Mesendoderm (in vitro differentiated cells): ENCODE measurements at places on chromosomes 3 and 15.
A peak's percentile ranks its signal among the peaks of the same experiment; 100 is the strongest.

DNA sequence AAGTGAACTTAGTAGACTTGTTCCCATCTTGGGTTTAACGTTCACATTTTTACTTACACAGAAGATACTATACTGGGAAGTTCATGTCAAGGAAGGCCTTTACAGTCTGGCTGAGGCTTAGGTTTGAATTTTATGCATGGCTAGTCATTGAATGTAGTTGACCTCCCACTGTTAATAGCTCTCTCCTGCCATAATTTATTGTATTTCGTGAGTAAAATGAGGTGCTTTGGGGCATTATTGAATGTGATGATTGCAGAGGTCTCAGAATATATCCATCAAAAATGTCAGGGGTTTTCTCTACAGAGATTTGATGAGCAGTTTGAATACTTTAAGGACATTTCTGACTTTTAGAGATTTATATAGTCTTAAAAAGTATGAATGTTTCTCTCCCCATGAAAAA, 356.6 kb upstream of the GRM7 start:
- DNase-seq, result no peak

DNA sequence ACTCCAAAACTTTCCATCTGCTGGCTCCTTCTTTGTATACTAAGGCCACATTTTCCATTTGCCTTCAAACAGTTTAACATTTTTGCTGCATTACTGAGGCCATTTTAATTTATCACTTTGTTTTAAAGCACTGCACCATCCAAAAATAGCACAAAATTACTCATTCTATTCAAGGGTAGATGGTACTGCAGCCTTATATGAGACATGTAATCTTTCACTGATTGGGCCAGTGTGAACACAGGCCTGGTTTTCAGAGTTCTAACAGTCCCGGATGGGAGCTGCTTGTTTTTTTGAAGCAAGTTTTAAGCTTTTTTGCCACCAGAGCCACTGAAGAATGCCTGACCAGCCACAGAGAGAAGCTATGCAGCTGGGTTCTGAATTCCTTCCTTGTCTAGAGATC, 172.3 kb upstream of the TSC22D2 start:
- DNase-seq, result no peak

GRCh38 chr15:95486224-95486623, 844.3 kb upstream of the NR2F2 start:
- DNase-seq, result no peak

DNA sequence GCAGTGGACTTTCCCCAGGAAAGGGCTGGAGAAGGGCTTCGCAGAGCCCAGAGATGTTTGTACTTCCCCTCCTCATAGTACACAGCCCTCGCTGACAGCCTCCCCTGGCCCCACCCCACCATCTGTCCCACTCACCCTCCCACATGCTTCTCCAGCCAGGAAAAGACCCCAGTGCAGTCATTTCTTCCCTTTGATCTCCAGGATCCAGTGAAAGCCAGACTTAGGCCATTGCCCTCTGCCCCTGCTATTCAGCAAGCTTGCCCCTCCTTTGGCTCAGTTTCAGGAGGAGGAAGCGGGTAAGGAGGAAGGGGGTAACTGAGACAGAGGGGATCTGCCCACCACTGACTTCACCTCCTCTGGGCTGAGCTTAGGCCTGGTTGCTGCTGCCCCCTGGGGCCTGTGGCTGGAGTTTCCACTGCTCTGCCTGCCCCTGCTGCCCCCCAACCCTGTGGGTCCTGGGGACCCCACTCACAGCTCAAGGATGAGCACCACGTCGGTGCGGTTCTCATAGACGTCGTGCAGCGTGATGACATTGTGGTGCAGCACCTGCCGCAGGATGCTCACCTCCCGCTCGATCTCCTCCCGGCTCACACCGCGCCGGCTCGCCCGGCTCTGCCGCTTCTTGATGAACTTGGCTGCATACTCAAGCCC, 63.1 kb downstream of the DAPK2 start:
- DNase-seq, result peak; percentile 19

GRCh38 chr3:150775001-150775599, 12.1 kb upstream of the SIAH2 start:
- DNase-seq, result no peak

DNA sequence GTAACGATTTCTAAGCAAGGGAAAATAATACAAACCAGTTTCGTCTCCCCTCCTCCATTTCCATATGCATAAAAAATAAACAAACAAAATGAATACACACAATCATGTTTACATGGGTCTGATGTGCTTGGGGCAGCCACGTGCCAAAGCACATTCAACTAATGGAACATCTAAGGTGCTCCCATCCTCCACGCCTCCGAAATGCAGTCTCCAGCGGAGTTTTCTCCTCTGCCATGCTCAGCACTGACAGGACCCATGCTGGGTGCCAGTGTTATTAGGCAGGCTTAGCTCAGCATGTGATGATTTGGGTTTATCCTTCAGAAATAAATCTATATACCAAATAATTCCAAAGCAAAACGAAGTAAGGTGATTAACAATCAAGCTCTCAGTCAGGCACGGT, 337.3 kb upstream of the ATP10A start:
- DNase-seq, result no peak

DNA sequence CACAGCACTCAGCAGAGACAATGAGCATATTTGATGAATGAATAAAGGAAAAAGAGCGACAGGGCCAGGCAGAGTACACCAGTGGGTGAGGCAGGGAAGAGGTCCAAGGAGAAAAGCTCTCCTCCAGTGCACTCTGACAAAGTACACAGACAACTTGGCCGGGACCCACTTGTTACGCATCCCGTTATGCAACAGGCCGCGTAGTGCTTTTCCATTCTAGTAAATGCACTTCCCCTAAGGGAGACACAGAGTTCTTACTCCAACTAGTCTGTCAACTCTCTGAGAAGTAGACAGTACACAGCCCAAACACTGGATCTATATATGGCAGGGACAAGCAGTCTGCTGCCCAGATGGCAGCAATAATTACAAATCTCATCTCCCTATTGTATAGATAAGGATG, 18.5 kb downstream of the LARP6 start:
- DNase-seq, result no peak

- DNase-seq, result peak; percentile 85
These were observed 510 bp downstream of the ARL14 start for GRCh38 chr3:160677459-160677881.

- peak; percentile 62 for DNase-seq
These were observed 855.3 kb downstream of the MCTP2 start for GRCh38 chr15:95086531-95087252.

DNA sequence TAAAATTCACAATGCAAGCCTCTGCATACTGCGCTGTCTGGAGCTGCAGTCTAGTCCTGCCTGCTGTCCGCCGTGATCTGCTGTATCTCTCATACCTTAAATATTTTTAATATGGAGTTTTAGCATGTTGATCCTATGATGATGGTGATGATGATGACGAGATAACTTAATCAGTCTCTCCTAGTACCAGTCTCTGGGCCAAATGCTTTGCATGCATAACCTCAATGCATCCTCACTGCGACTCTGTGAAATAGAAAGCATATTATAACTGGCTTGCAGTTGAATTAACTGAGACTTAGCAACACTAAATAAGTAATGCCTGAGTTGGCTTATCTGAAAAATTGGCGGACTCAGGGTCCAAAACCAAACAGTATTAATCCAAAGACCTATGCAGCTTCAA, 38.4 kb upstream of the BCHE start:
- DNase-seq, result no peak

DNA sequence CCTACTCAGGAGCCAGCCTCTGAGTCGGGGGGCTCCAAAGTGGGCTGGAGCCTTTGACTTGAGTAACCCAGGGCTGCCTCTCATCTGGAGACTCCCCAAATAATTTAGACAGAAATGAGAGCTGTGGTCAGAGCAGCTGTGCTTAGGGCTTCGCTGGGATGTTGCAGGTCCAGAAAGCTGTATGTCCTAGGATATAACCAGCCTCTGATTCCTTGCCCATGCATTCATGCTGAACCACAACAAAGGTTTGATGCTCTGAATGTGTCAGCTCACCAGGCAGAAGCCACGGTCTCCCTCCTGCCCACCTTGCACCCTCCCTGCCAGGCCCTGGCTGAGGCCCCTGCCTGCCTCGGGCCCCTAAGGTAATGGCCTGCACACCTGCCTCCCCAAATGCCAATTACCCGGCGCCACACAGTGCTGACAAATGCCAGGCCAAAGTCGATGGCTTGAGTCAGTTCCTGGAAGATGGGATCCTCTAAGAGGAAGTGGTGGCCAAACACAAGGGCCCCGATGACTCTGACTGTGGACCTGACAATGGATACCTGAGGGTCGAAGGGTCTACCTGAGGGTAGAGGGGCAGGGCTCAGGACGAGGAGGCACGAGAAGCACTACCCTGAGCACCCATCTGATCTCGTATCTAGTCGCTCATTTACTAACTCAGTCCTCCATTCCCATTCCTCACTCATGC, 21.7 kb upstream of the PARL start:
- DNase-seq, result no peak

GRCh38 chr15:95799286-95800200, 531.0 kb upstream of the NR2F2 start:
- no peak for DNase-seq

DNA sequence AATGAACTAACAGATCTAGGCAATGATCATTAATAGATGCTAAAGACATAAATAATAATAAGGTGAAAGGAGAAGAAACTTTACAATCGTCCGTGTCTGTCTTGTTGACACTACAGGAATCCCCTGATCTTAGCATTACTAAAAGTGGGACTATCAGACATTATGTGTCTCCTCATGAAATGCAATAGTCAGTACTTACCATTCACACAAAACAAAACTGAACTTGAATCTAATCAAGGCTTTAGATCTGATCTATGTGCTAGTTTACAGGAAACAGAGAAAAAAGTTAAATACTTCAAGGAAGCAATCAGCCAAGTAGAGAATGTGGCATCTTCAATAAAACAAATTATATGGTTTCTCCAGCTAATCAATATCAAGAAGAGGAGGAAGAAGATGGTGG, 73.7 kb downstream of the PIK3CB start:
- no peak for DNase-seq

DNA sequence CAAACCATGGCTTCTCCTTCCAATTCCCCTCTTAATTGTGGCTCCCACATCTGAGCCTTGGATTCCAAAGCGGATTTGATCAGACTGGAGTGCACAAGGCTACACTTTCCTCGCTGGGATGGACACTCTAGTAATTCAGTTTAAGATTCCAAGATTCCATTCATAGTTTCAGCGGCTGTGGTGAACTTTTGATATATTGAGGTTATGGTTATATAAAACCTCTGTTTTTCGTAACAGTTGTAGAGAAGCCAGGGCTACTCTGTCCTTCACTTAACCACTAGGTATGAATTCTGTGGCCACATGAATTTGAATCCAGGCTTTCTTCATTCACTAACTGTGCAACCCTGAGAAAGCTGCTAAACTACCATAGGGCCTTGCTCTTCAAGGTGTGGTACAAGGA, 67.9 kb upstream of the KY start:
- DNase-seq, result no peak

- no peak for DNase-seq
These were observed 6.9 kb upstream of the PSMA4 start for GRCh38 chr15:78533331-78533730.

GRCh38 chr3:102129760-102130608, 280.7 kb downstream of the NFKBIZ start:
- no peak for DNase-seq

DNA sequence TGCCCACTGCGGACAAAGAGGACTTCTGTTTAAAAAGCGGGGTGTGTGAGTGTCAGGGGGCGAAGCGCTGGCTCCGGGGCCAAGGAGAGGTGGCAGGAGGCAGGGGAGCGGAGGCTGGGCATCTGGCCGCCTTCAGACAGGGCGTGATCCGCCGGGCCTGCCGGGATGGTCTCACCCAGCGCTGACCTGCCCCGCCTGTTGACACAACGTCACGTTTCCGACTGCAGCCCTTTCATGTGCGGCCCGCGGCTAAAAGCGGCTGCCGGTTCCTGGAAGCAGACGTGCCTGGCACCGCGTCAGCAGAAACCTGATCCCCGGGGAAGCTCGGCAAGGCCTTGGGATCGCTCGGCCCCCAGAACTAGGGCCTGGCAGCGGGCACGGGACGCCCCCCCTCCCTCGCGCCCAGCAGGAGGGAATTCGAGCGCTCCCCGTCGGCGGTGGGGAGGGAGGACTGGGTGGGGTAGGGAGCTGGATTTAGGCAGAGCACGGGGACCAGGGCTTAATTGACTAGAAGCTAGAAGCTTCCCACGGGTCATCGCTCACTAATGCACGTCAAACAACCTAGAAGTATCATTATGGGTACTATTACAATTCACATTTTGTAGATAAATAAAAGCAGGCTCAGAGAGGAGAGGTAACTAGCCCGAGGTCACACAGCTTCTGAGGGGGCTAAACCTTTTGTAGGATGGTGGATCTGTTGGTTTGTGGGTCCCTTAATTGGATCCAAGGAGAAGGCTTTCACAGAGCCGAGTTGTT, 7.7 kb downstream of the BHLHE40 start:
- DNase-seq, result peak; percentile 99

GRCh38 chr3:196547067-196547466, 21.3 kb downstream of the WDR53 start:
- no peak for DNase-seq

DNA sequence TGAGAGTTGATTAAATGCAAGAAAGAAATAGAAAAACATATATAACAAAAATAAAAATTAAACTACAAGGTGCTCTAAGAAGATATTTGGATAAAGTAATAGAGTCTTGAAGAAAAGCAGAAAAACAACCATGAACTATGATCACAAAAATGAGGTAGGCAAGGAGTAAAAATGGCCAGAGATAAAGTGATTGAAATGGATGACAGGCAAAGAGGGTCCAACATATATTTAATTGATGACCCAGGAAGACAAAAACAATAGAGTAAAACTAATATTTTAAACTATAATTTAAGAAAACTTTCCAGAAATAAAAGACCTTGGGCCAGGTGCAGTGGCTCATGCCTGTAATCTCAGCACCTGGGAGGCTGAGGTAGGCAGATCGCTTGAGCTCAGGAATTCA, 22.1 kb upstream of the WDR49 start:
- no peak for DNase-seq

GRCh38 chr15:101490408-101490891, 943 bp upstream of the PCSK6 start:
- no peak for DNase-seq

DNA sequence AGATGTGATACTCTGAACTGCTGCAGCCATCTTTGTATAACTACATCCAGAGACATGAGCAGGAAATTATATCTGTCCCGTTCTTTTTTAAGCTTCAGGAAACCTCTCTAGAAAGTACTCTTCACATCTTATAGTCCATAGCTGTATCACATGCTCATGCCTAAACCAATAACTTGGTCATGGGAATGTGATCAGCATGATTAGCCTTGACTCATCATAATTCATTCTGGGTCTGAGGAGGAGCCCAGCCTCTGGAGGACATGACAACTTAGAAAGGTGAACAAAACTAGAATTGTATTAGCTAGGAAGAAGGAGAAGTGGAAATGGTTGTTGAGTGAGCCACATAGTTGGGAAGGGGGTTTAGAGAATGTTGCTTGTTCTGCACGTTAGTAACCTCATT, 12.9 kb downstream of the PPM1L start:
- no peak for DNase-seq

DNA sequence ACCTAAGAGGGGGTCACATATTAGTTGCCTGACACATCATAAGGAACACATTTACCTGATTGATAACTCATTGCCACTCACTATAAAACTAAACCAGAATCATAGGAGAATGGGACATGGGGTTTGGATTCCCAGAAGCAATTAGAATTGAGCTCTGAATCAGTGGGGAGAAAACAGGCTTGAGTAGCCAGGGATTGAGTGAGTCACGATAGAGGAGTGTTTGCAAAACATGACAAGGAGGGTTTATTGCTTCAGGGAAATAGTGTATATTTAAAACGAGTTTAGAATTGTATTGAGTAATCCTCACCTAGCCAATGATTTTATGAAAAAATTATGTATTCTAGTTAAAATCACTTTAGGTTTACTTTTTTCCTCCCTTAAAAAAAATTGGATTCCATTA, 101.1 kb upstream of the THRB start:
- no peak for DNase-seq

GRCh38 chr3:72332689-72333088, 515.6 kb downstream of the SHQ1 start:
- no peak for DNase-seq
